ENCODE measurements at places on chromosomes 7 and 10. TPM values are rescaled to one million over a fixed set of nuclear protein-coding genes. Genes with fewer than 3 reads are reported as not detected.

Gene NPY4R
- total RNA-seq = 2.6 TPM

Gene ARMC3
- 20.2 TPM for total RNA-seq

Gene ZCWPW1
- total RNA-seq = 7.2 TPM

GRCh38 chr7:128446306-128446705 is 9.4 kb upstream of the HILPDA start:
- DNase-seq = no peak

DNA sequence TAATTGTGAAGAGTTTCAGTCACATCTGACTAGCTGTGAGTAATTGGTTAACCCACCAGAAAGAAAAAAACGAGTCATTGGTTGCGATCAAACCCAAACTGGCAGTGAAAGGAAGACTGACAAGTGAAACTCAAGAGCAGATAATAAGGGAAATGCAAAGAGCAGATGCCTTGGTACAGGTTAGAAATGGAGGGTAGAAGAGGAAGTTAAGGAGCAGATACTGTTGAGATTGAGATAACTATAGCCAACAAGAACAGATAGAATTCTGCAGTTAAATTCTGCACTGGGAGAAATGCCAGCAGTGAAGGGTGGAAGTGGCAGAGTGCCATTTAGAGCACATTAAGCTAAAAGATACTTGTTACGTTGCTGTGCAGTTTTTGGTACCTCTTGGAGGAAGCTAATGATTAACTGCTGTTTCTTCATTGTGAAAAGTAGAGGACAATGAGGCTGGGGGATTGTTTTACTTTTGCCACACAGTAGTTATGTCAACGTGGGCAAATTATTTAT is 65.8 kb downstream of the CDK13 start:
- peak; percentile 71 for DNase-seq

Gene ARHGEF35
- 9.0 TPM for total RNA-seq

Gene DMBT1
- total RNA-seq = 22.0 TPM

- DNase-seq = no peak
Measured at GRCh38 chr7:50834679-50835078, 52.0 kb upstream of the GRB10 start.

DNA sequence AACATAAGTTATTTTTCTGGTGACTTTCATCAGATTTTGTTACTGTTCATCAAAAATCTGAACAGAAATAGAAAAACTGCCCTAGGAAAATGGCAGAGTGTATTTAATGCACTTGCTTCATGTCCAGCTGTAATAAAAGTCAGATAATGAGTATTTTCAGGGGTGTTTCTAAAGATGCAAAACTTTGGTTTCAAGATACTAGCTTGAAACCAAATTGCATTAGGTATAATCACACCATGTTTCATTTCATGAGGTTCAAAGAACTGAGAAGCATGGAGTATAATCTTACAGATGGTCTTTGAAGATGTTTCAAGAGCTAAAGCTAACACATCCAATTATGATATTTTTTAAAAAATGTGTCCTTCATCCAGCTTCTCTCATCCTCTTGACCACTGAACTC is 128.9 kb downstream of the NRCAM start:
- DNase-seq = no peak

Gene SLC37A3
- 53.4 TPM for total RNA-seq

GRCh38 chr7:157389951-157390730 is 53.3 kb downstream of the DNAJB6 start:
- no peak for DNase-seq

GRCh38 chr10:118251791-118252190 is 90.3 kb downstream of the FAM204A start:
- DNase-seq = no peak

Gene TAS2R41
- 0.77 TPM for total RNA-seq

DNA sequence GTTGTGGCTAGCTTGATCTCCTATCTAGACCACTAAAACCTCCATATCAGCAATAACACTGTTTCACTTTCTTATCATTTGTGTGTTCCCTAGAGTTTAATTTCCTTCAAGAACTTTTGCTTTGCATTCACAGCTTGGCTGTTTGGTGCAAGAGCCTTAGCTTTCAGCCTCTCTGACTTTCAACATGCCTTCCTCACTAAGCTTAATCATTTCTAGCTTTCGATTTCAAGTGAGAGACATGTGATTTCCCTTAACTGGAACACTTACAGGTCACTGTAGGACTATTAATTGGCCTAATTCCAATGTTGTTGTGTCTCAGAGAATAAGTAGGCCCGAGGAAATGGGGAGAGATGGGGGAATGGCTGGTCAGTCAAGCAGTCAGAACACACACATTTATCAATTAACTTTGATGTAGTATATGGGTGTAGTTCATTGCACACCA is 10.6 kb upstream of the BPGM start:
- DNase-seq = peak; percentile 46

Gene NPFFR1
- 0.12 TPM for total RNA-seq
